Cerebellum (tissue), 4 donors: ENCODE measurements at places on chromosomes 5 and 9. TPM values are rescaled to one million over a fixed set of nuclear protein-coding genes. Genes with fewer than 3 reads are reported as not detected.

IL13 gene
- total RNA-seq: not detected

PCDHGA3 gene
- total RNA-seq: 11.8 TPM

KIF12 gene
- 11.6 TPM for total RNA-seq

SLC1A3 gene
- 562 TPM for total RNA-seq

NR2F1-AS1 gene
- 70.1 TPM for total RNA-seq

ROR2 gene
- total RNA-seq: 7.1 TPM

IFNA21 gene
- total RNA-seq: not detected

ARHGEF28 gene
- total RNA-seq: 6.7 TPM
